ENCODE measurements at places on chromosomes 2 and 18.

- DNase-seq: no peak
Measured at GRCh38 chr18:48931680-48932461, 18.9 kb downstream of the SMAD7 start.

GRCh38 chr2:207902821-207903220, 122.5 kb downstream of the PLEKHM3 start:
- DNase-seq: peak; percentile 40

DNA sequence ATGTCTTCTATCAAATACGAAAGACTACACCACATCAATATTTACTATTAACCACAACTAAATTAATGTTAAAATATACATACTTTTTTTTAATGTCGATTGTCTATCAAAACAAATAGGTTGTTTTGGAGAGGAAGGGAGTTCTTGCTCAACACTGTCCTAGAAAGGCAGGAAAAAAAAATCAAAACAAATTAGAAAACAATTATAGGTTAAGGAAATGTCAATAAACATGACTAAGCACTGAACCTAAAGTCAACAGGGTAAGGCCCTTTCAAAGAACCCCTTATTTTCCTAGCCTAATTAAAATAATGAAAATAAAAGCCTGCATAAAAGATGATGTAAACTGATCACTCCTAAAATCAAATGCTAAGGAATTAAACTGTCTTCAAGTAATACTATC, 2.8 kb downstream of the CEP76 start:
- no peak for DNase-seq

- peak; percentile 45 for DNase-seq
Measured at GRCh38 chr18:46832849-46833248, 76.0 kb upstream of the ST8SIA5 start.

- no peak for DNase-seq
Measured at GRCh38 chr2:149489452-149489851, 98.1 kb downstream of the MMADHC start.

DNA sequence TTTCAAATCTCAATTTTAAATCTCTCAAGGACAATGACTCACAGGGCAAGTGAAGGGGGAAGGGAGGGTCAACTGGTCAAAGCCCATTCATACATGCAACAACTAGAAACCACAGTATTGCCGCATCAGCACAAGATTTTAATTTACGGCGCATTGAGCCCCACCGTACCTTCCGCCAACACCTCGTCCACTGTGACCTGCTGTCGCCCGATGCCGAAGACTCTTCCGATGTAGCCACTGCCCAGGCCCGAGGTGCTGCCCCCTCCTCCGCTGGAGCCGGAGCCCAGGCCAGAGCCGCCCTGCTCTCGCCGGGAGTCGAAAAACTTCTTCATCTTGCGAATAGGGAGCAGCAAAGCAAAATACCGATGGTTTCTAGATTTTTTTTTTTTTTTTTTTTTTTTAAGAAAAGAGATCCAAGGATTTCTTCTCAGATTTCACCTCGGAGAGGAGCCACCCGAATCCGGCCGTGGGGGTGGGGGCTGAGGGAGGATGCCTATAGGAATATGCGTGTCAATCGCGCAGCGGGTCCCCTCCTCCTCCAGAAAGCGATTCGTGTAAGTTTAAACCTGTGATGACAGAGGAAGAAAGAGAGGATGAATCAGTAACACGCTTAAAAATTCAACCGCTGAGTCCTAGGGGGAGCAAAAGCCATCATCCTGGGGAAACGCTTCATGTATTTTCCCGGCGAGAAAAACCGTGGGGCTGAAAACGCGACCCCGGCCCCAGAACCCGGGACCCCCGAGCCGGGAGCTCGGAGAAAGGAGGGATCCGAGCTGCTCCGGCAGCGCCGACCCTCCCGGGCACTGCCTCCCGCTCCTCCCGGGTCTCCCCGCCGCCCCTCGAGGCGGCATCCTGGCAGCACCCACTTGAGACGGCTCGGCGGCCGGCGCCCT, 584 bp downstream of the AAK1 start:
- peak; percentile 73 for DNase-seq
